ENCODE measurements at places on chromosomes 7 and 10.

DNA sequence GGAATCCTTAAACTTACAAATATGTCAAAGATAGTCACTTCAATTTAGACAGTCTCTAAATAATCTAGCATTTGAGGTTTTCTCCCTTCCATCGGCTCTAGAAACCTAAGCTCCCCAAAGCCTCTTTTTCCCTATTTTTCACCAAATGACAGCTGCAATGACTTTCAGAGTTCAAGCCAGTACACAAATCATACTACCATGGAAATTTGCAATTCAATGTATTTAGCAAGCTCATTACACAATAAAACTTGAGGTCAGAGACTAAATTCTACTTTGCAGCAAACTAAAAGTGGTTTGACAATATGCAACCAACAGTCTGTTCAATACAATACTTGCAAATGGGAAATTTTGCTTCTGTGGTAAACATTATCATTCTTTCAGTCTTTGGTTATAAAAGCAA lies 80.3 kb downstream of the SKIDA1 start:
- no peak for DNase-seq

GRCh38 chr10:133613699-133614098 lies 12.9 kb downstream of the FRG2B start:
- DNase-seq, result no peak

- no peak for DNase-seq
Measured at GRCh38 chr7:68576366-68576765, 1021.9 kb upstream of the AUTS2 start.

DNA sequence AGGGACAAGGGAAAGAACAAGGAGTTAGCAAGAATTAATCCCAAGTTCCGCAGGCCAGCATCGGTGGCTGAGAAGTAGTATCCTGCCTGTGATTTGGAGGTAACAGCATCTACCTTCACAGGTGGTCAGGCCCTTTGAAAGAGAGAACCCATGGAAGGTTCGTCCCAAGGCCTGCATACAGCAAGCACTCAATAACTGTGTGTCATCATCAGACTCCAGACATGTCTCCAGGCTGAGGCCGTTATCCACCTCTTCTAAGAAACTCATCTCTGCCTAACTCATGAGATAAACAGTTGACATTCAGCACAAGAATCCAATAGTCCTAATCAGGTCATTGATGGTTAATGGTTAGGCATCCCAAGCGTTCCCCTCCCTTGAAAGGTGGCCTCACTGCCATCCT lies 45.0 kb downstream of the CTBP2 start:
- no peak for DNase-seq

DNA sequence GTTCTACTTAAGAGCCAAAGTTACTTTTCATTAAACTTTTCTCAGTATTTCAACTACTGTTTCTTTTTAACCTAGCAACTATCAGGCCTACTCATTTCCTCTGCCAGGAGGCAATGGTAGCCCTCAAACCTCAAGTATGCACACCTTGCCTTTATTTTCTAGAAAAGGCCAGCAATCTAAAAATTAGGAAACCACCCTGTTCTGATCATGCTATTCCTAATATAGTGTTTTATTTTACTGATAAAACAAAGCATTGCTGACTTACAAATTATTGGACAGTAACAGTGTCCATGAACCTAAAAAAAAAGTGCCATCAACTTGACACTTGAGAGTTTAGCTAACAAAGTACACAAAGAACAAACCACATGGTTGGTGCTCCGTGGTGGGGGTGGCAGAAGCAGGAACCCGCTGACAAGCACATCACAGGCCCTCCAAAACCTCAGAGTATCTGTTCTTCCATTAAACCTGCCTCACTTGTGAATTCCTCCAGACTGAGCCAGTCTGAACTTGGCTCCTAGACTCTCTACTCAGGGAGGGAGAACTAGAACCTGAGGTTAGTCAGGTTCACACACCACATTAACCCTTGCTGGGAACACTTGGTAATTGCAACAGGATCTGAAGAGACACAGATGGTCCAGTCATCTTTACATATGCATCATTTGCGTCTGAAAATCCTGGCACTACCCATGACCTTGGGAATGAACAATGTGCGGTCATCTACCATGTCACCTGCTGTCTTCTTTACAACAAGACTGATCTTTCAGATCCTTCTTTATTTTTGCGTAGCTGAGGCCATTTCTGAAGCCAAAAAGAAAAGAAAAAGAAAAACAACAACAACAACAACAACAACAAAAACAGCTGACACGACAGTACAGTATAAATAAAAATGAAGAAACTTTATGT lies 31.9 kb downstream of the PIP4K2A start:
- DNase-seq, result peak; percentile 69

- no peak for DNase-seq
Measured at GRCh38 chr10:97065128-97065527, 120.6 kb downstream of the SLIT1 start.

DNA sequence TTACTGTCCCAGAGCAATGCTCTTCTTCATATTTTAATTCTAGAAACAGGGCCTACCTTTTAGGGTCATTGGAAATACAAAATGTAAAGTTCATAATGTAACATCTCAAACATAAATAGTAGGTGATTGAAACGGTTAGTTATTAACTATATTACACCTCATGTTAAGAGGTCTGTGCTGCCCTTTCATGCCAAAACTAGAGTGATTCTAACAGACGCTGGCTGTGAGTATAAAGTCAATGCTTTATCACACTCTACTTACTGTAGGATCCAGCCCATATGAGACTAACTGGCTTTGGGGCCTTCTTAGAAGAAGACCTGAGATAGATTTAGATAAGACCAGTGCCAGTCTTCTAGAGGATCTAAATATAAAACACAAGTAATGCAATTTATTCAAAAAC lies 966.1 kb upstream of the SORCS1 start:
- DNase-seq, result no peak

GRCh38 chr7:137601642-137602041 lies 245.1 kb downstream of the DGKI start:
- DNase-seq, result no peak

DNA sequence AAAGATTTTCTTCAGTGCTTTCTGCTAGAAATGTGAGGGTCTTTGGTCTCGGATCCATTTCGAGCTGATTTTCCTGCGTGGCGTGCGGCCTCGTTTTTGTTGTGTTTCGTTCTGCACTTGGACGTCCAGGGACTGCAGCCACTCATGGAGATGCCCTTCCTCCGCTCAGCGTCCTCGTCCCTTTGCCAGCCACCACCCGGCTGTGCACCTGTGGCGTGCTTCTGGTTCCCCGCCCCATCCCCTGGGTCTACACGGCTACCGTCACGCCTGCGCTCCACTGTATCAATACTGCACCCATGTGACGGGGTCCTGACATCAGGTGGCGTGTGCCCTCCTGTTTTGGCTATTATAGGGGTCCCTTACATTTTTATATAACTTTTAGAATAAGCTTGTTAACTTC lies 42.7 kb upstream of the NKX6-2 start:
- DNase-seq, result no peak

GRCh38 chr7:129613016-129613337 lies 1.5 kb downstream of the NRF1 start:
- DNase-seq, result no peak

DNA sequence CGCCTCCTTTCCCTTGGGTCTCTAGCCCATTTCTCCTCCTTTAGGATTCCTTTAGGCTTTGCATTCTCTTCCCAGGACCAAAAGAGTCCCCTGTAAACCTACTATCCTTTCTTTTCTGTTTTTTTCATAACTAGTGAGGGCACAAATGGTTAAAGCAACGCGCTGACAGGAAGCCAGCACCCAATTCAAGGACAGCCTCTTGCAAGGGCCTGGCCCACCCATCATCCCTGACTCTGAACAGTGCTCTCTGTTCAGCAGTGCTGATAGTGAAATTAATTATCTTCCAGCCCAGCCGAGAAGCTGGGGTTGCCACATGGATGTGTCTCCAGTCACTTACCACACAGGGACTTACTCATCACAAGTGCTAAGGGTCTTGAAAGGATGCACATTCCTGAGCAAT lies 38.3 kb upstream of the RNF32 start:
- DNase-seq, result no peak

GRCh38 chr10:117223693-117224430 lies 17.1 kb upstream of the SLC18A2 start:
- no peak for DNase-seq

- DNase-seq, result no peak
Measured at GRCh38 chr10:30816820-30817171, 187.2 kb upstream of the LYZL2 start.

DNA sequence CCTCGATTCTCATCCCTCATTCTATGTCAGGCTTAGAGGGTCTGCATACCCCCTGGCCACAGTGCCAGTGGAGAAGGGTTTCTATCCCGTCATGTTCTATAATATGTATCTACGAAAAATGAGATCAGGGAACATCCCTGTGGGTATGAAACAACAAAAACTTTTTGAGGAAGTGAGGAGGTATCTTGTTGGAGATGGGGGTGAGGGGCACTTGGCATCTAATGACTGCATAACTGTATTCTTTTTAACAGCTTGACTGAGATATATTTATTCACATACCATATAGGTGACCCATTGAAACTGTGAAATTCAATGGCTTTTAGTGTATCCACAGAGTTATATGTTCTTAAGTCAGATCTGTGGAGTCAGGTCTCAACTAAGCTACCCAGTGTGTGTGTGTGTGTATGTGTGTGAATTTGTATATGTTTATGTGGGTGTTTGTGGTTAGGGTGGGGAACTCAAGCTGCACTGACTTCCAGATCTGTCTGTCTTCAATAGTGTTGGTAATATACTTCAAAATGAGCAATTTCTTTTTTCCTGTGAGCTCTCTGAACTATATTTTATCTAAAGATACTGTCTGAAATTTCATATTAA lies 528.9 kb downstream of the CNTNAP2 start:
- DNase-seq, result no peak

DNA sequence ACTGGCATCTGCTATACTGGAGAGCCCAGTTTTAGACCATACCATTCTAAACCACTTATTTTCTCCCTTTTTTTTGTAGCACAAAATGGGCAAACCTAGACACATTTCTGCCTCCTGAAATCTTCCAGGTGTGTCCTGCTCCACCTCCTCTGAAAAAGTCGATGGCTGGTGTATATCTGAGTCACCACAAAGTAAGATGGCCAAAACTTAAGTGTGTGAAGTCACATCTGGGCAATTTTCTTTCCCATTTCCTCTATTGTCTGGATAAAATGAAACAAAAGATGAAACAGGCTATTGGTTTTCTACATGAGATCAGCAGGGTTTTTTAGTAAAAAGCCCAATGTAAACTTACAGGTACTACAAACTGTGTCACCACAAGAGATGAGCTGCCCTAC lies 65.5 kb downstream of the OSBPL3 start:
- DNase-seq, result no peak

DNA sequence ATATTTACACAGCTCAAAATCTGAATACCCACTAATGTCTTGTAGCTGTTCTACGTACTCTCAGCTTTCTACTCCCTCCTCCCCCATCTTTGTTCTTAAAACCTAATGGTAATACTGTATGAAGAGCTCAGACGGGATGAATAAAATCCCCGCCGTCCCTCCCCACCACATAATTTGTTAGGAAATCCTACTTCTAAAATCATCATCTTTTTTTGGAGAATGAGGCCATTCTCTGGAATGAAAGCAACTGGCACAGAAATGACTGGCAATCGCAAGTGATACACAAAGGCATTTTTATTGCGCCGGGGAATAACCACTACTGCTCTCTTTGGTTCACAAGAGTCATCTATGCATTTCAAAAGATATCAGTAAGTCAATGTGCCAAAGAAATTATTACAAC lies 27.3 kb downstream of the SLC35B4 start:
- no peak for DNase-seq

Data from CD4-positive, alpha-beta T cell treated with Interleukin-6 at 100 ng/mL for 8 hours (primary cell).